Inflammatory macrophage treated with lipopolysaccharide for 1 hour (primary cell): ENCODE measurements at places on chromosomes 7 and 10.
A peak's percentile ranks its signal among the peaks of the same experiment; 100 is the strongest.

DNA sequence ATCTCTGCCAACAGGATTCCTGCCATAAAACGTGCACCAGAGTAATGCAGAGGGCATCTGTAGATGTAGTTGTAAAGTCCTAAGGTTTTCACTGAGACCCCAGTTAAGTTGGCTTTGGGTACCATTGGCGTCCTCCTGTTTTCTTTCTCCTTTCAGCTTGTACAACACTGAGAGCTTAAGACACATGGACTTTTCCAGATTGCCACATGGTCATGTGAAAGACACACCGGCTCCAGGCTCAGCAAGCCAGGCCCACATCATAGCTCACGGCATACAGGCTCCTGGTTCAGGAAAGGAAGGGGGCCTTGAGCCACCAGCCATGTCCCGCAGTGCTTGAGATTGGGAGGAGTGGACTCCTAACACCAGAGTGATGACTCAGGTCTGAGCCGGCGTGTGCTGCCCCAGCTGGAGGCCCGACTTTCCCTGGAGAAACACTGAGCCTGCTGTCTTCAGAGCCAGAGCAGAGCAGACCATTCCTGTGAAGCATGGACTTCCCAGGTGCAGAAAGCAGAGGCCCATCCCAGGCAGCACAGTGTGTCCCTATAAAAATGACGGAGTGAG, 252.7 kb downstream of the PRPF18 start:
- DNase-seq = peak; percentile 33

DNA sequence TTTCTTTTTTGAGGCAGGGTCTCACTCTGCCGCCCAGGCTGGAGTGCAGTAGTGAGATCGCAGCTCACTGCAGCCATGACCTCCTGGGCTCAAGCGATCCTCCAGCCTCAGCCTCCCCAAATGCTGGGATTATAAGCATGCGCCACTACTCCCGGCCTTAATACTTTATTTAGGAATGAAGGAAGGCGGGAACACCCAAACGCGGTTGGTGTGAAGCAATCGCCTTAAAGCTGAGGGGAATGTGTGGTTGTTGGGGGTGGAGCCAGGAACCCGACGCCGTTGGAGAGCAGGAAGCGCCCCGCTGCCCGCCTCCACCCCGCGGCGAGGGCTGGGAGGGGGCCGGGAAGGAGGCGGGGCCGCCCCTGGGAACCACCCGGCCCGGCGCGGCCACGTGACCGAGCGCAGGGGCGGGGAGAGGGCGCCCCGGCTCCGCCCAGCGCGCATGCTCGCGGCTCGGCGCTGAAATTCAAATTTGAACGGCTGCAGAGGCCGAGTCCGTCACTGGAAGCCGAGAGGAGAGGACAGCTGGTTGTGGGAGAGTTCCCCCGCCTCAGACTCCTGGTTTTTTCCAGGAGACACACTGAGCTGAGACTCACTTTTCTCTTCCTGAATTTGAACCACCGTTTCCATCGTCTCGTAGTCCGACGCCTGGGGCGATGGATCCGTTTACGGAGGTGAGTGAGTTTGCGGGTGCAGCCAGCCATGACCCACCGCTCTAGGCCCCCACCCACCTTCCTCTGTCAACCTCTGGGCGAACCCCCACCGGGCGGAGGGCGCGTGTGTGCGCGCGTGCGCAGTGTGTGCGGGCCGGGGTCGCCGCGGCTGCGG, at the start of gene ANLN:
TSS of gene ANLN (plus strand) at position 492 of the 828 bp plus-strand sequence. CDS start at position 657, 165 bp downstream.
- peak; percentile 94 for DNase-seq

GRCh38 chr7:131563918-131564317, 7.5 kb upstream of the PODXL start:
- DNase-seq = no peak

GRCh38 chr10:33386926-33387325, 52.5 kb upstream of the NRP1 start:
- DNase-seq = no peak

DNA sequence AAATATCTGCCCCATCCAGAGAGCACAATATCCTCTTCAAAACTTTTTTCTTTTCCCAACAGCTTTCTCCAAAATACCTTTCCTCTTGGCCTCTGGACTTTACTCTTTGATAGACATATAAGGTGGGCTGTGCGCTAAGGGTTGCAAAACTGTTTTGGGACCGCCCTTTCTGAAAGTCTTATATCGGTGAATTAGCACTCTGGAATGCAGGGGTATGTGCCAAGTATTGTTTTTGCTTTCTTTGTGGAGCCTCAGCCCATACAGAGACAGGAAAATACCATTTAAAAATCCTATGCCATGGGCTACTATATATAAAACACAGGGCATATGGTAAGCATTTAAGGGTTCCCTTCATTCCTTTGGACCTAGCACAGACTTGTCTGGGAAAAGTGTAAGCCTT, 37.7 kb downstream of the PPP1R17 start:
- DNase-seq = no peak

DNA sequence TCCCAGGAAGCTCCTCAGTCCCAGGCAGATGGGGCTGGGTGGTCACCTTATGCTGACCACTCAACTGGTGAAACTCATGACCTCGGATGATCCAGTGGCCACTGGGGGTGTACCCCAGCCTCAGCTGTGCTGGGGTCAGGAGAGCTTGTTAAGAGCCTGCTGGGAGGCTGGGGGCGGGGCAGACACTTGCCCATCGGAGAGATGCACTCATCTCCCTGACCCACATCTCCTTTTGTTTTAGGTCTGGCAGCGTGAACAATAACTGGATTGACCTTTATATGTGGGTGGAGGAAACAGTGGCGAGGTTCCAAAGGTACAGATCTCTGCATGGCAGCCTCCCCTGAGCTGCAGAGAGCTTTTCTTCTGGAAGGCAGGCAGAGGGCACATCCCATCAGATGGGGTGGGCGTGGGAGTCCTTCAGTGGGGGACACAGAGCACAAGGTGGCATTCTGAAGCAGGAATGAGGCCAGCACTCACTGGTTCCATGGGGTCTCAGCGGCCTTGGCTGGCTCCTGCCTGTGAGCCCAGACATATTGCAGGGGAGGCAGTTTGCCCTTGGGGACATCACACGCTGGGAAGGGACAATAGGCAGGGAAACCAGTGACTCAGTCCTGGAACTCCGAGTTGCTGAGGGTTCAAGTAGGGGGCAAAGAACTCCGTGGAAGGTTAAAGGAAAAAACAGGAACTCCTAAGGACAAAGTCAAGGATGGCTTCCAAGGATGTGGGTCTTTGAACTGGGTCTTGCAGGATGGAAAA, 5.2 kb downstream of the ANTXRL start:
- DNase-seq = no peak

GRCh38 chr7:23261843-23262452, 15.4 kb downstream of the GPNMB start:
- peak; percentile 77 for DNase-seq

DNA sequence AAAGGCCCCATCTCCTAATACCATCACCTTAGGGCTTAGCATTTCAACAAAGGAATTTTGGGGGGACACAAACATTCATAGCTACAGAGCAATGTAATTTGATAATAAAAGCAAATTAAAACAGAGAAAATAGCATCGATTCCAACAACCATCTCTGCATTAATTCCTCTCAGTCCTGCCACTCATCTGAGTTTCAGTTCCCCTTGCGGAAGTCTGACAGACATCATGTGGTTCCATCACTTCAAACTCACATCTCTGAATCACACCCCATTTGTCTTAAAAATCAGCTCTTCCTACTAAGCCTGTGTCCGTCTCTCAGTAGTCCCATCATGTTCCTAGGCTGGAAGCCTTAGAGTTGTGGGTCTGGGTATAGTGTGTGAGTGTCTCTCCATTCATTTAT, 3.6 kb downstream of the ADCK2 start:
- peak; percentile 71 for DNase-seq

- DNase-seq = peak; percentile 75
These were observed 195.8 kb upstream of the HABP2 start for GRCh38 chr10:113356794-113357680.

GRCh38 chr7:104327938-104328295, 486 bp upstream of the LHFPL3 start:
- no peak for DNase-seq

DNA sequence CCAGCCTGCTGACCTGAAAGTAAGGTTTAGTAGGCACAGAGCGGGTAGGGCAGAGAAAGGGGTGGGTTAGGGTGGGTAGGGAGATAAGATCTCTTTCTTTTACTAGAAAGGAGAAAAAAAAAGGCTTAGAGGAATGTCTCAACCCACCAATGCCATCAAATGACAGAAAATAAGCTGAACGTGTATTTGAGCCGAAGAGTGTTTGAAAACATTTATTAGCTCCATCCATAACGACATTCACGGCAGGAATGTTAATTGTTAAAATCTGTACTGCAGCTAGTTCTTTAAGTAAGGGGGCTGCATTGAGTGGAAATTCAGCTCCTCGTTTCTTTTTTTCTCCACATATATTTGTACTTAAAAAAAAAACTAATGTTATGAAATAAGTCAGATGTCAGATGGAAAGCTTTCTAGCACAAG, 63.7 kb upstream of the ARID5B start:
- DNase-seq = no peak

DNA sequence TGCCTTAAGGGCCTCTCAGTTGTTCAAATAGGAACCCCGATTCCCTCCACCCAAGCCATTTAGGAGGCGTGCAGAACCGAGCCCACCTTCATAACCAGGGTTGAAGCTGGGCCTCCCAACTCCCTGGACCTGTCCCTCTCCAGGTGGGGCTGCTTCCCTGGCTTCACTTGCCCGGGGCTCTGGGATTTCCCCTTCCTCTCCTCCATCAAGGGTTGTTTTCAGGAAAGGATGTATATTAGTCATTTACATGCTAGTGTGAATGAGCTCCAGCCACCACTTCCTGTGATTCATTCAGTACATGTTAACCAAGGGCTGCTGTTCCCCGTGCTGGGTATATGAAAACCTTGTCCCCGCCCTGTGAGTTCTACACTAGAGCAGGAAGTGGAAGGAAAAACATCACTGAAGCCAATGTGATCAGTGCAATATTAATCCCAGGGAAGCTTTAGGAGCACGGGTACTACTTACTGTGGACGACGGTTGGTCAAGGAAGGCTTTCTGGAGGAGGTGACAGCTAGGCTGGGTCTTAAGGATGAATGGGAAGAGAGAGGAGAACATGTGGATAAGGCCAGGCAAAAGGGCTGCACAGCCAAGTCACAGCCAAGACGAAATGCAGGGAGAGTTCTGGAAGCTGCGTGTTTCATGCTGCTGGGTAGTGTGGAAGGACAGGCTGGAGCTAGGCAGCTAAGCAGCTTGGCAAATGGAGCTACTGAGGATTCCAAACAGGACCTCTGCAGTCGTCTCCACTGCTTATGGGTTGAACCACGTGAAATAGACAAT, 150.1 kb upstream of the SHH start:
- no peak for DNase-seq

DNA sequence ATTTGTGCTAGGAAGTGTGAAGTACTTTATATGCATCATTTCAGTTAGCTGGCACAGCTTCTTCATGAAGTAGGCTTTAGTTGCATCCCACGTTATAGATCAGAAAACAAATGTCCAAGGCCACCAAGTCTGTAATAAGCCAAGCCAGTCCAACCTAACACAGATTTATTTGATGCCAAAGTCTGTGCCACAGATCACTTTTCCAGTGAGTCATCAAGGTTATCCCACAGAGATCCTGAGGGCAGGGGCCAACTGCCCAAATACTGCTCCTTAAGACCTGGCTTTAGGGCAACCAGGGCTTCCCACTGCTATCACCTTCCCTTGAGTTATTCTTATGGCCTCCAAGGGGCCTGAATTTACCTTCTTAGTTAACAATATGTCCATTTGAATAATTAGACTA, 1340.4 kb downstream of the XPNPEP1 start:
- no peak for DNase-seq

GRCh38 chr10:132129431-132129830, 57.3 kb upstream of the DPYSL4 start:
- DNase-seq = no peak

DNA sequence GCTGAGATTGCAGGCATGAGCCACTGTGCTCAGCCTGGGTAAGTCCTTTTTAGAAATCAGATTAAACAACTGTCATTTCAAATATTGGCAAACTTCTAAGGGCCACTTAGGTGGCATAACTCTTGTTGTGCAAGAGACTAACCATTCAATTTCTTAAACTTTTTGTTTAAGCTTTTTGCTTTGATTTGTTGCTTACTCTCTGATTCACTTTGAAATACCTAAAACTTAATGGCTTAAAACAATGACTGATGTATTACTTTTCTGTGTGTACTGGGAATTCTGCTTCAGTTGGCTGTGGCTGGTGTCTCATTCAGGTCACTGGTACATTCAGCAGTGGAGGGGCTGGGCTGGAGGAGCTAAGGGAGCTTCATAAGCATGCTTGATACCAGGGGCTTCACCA, 28.9 kb downstream of the ZNF25 start:
- DNase-seq = no peak

- peak; percentile 87 for DNase-seq
These were observed 57.7 kb downstream of the ATAD1 start for GRCh38 chr10:87760195-87760905.
